HCT116 (cell line): ENCODE measurements at places on chromosomes 11 and 22.
A peak's percentile ranks its signal among the peaks of the same experiment; 100 is the strongest.

DNA sequence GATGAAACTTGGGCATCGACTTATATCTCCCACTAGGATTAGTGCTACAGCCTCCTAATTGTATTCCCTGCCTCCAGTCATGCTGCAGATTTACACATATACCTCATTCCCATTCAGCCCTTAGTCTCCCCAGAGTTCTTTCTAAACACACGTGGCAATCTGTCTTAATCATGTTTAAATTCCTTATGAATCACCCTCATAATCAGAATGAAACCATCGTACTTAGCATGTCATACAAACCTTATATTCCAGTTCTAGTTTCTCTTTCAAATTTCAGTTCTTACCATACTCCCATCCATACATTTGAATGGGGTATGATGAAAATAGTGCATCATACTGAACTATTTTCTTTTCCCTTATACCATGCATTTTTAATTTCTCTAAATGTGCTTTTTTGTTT, 6.0 kb upstream of the OR10A2 start:
- DNase-seq = no peak

DNA sequence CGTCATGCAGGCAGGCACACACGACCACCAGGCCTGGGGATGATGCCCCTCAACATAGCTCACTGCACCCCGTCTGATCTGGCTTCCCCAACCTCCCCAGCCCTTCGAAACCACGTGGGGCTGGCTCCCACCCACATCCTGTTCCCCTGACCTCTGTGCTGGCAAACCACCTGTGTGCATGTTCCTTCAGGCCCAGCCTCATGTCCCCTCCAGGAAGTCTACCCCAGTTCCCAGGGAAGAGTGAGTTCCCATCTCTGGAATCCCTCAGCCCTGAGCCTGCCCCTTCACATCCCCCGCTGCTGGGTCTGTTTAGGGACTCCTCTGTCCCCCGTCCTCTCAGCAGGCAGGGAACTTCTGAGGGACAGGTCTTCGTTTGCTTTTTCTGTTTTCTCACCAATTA, 7.1 kb downstream of the SLC7A4 start:
- DNase-seq = no peak

DNA sequence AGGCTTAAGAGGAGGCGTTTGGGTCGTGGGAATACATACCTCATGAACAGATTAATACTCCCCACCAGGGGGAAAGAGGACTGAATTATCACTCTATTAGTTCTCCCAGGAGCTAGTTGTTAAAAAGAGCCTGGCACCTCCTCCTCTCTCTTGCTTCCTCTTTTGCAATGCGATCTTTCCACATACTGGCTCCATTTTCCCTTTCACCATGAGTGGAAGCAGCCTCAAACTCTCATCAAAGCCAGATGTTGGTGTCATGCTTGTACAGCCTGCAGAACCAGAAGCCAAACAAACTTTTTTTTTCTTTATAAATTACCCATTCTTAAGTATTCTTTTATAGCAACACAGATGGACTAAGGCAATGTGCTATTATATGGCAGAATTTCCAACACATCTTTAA, 258.5 kb downstream of the FAM76B start:
- DNase-seq = no peak

DNA sequence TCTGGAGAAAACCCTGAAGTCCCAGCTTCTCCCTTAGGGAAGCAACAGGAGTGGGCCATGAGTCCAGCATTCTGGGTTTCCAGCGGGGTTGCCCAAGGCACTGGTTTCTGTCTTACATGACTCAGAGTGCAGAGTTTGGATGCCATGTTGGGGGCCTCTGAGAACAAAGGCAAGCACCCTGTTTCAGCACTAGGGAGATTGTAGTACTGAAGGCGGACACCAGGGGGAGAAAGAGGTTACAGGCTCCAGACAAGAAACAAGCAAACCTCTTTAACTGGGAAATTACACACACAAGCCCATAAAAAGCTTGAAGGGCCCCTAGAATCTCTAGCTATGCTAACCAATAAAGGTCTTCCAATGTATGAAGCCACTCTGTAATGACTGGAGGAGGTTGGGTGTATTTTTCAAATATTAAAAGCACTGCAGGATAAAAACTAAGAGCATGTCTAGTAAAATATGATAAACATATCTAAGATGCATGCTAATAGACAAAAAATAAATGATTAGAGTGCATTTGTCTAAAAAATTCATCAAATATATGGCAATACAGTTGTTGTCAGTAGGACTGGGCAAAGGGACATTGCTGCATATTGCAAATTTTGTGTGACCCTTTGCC, 7.1 kb downstream of the MS4A6E start:
- DNase-seq = peak; percentile 73

GRCh38 chr11:29432719-29433325, 584.0 kb downstream of the KCNA4 start:
- DNase-seq = peak; percentile 3

GRCh38 chr11:109423466-109424190, 1.6 kb downstream of the C11orf87 start:
- no peak for DNase-seq
